Urinary bladder (tissue), 4 donors: ENCODE measurements at places on chromosomes 7 and 10. TPM values are rescaled to one million over a fixed set of nuclear protein-coding genes. Genes with fewer than 3 reads are reported as not detected.

GRCh38 chr10:90884431-90884830 is 12.7 kb downstream of the RPP30 start:
- no peak for DNase-seq

DNA sequence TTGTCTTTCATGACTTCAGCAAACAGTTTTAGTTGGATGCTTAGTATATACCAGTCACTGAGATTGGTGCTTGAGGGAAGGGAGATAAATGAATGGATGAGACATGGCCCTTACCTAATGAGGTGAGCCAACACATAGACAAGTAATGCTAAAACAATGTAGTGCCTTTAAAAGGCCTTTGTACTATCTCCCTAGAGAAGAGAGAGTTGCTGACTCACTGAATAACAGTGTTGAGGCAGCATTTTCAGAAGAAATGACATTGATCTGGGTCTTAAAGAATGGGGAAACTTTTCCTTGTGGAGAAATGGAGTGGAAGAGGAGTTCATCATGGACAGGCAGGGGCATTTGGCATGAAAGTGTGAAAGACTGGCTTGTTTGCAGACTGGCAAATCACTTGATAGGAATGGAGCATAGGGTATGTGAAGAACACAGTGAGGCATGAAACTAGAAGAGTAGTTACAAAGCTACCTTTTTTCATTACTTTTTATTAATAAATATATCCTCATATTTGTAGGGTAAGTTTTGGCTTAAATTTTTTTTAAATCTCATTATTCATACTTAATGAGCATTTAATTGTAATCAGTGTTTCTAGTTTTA is 91.2 kb downstream of the KAT6B start:
- DNase-seq, result no peak

DNA sequence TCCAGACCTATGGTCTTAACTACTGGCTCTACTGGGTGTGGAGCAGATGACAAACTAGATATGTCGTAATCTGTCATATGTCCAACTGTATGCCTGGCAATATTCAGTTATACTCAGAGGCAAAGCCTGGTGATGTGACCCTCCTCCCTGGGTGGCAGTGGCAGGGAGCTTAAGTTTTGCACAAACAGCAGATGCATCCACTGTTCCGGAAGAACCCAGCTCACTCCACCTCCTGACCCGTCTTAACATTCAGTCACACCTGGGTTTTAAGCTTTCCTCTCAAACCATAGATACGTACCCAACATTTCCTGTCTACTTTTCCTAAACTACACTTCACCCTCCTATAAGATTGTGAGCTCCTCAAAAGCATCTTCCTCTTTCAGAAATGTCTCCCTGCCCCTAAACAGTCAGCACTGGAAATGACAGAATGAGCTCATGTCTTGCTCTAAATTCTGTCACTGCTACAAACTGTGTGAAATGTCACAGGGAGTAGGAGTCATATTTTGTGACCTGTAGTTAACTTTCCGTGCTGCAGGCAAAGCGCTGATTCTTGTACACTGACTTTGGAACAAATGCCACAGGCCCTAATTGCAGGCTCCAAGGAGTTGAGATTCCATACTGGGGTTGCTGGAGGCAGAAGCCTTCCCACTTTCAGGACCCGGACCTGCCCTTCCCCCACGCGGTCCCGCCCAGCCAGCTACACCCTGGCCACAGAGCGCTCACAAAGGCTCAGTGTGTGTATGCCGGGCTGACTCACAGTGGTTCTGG is 23.9 kb downstream of the SCD start:
- DNase-seq, result peak; percentile 56

GRCh38 chr7:92576296-92576695 is 13.9 kb downstream of the FAM133B start:
- DNase-seq, result no peak

DNA sequence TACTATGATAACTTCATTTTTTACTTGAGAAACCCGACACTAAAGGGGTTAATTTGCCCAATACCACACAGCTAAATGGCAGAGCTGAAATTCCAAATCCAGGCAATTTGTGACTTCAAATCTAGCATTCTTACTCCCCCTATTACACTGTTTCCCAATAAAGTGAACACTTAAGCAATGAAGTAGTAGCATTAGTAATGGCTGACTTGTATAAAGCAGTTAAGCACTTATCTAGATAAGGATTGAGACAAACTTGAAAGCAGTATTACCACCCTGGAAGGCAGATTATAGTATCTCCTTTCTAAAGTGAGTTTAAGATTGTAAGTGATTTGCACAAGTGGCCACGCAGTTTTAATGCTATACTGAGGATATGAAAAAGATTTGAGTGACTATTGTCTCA is 39.3 kb downstream of the WASL start:
- no peak for DNase-seq

DNA sequence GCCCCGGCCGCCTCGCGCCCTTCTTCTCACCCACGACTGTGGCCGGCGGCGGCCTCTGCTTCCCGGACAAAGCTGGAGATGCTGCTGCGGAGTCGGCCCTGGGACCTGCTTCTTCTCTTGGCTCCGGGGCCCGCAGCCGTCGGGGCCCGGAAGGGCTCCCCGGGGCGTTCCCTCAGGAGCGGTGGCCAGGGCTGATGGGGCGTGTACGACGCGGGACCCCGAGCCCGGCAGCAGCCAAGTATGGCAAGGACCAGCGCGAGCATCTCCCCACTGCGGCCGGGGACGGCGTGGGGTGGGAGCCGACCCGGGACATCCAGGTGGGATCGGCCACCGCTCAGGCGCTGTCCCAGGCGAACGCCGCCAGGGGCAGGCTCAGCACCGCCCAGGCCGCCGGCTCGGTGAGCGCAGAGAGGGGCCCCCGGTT is 27.6 kb upstream of the BMS1 start:
- DNase-seq, result no peak

- DNase-seq, result no peak
Measured at GRCh38 chr10:46995234-46995633, 84.0 kb downstream of the PTPN20 start.

DNA sequence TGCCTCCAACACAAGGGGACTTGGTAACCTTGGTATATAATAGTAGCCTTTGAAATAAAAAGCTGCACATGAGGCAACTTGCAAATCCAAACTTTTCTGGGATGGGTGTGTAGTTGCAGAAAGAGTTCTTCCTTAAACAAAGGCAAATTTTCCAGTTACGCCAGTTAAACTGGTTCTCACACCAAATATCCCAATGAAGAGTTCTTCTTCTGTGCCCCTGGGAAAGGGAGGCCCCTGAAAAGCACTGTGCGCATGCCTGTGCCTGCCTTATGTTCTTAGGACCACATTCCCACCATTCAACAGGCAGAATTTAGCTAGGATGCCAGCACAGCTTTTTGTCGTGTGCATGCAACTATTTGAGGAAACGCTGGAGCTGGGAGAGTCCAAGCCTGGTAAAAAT is 164.8 kb upstream of the SLC25A13 start:
- no peak for DNase-seq

DNA sequence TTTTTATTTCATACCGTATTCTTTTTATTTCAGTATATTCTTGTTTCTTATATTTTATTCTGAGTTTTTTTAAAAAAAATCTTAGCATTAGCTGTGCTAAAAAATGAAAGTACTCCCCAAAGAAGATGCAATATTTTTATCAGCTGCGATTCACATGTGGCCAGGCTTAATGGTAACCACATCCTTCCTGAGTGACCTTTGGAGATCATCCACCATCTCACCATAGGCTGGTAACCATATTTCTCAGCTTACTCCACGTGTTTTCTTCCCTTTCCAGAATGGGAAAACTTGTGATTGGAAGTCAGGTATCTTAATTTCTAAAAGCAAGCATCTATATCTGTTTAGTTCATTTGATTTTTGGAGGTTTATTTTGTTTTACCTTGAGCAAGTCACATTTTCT is 18.8 kb upstream of the LIPM start:
- DNase-seq, result no peak

- no peak for DNase-seq
Measured at GRCh38 chr7:150755473-150756099, 18.4 kb downstream of the GIMAP5 start.

- no peak for DNase-seq
Measured at GRCh38 chr10:7593063-7593462, 73.7 kb downstream of the ITIH5 start.

GRCh38 chr7:157548691-157549303 is 212.0 kb downstream of the DNAJB6 start:
- no peak for DNase-seq

- DNase-seq, result no peak
Measured at GRCh38 chr7:92557249-92557648, 28.7 kb downstream of the RBM48 start.

- DNase-seq, result no peak
Measured at GRCh38 chr10:45660876-45661411, 11.6 kb downstream of the ZFAND4 start.

Gene MKI67
- 17.8 TPM for total RNA-seq

Gene LRIT1
- total RNA-seq, result not detected

Gene GRM8
- 0.48 TPM for total RNA-seq

Gene TMEM270
- not detected for total RNA-seq

Gene OR2A14
- total RNA-seq, result not detected
